ENCODE measurements at places on chromosomes 1 and 21. TPM values are rescaled to one million over a fixed set of nuclear protein-coding genes. Genes with fewer than 3 reads are reported as not detected.
A peak's percentile ranks its signal among the peaks of the same experiment; 100 is the strongest.

DNA sequence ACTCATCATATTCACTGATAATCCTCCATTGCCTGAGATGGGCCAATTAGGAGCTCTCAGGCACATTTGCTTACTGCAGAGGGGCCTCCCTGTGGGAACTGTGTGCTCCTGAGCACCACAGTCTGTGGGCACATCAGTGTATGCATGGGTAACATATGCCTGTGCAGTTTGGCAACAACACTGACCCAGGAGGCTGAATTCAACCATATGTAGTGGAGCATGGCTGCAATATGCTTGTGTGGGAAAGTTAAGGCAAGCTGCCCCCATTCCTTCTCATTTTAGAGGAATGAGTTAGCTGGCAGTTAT is 11.8 kb upstream of the FMOD start:
- no peak for DNase-seq

GRCh38 chr1:40784141-40784770 is 669 bp downstream of the KCNQ4 start:
- DNase-seq, result peak; percentile 72

DNA sequence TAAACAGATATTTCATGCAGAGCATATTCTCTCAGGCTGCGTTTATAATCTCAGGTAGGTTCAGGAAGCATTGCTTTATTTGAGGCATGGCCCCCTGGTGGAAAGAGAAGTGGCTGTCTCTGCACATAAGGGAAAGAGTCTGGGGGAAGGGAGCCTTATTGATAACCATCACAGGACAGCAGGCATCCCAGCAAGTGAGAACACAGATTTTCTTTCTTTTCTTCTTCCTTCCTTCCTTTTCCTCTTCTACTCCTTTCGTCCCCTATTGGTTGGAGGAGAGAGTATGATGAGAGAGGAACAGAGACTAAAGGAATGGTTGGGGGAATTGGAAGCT is 21.9 kb downstream of the TSNAX start:
- no peak for DNase-seq

- no peak for DNase-seq
Measured at GRCh38 chr1:42003433-42003832, 84.7 kb upstream of the HIVEP3 start.

DNA sequence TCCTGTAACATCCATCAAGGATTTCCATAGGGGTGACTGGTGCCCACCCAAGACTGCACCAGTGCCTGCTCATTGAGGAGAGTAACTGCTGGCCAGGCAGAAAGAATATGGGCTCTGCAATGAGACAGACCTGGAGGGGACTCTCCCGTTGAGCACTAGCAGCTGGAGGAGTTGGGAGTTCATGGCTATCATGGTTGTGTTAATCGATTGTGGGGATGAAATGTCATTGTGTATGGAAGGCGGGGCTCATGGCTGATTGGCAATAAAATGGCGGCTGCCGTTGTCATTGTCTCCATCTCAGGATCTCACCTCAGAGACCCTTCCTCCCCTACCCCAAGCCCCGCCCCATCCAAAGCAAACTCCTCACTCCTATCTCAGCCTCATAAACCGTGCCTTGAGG is 3.9 kb downstream of the TMEM125 start:
- peak; percentile 9 for DNase-seq

GRCh38 chr21:35147439-35147838 is 98.3 kb upstream of the RUNX1 start:
- no peak for DNase-seq

UBAP2L gene
- total RNA-seq, result 152 TPM

CHD5 gene
- total RNA-seq, result 0.09 TPM
